ENCODE measurements at places on chromosomes 12 and 14.

- DNase-seq = no peak
Measured at GRCh38 chr12:15858353-15858752, 23.8 kb upstream of the STRAP start.

DNA sequence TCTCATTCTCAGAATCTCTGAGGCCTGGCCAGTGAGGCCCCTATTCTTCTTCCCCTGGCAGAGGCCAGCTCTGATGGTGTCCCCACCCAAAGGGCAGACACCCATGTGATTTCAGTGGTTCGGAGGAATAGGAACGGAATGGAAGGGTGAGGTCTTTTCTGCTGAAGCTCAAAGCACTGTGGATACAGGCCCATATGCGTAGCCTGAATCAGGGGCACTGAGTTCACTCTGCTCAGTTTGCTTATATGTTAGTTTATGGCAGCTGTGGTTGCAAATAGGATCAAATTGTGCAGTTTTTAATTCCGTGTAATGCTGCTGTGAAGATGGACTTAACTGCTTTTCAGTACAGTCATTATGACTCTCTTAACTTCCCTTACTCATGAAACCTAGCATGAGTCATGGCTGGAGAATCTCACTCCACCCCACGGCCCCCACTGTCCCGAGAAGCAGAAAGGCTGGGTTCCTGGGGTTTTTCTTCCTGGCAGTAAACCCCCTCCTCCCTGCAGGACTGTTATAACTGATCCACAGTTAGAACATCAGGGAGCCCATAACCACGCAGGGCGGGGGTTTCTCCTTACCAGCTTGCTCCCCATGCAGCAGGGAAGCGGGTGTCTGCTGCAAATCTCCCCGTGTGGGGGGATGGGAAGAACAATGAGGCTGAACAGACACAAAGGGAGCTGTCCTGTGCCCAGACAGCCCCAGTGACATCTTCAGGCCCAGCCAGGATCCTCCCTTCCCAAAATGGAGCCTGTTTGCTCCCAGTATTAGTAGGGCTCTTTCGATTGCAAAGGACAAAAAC, 122.7 kb downstream of the SLC38A6 start:
- no peak for DNase-seq

DNA sequence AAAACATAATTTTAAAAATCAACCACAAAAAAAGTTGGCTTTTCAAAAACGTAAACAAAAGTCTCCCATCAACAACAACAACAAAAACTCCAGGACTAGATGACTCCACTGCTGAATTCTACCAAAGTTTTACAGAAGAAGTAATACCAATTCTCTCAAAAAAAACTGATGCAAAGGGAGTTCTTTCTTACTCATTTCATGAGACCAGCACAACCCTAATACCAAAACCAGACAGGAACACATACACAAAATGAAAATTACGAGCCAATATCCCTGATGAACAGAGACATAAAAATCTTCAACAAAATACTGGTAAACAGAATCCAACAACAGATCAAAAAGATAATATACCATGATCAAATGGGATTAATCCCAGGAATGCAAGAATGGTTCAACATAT, 147.3 kb downstream of the BTG1 start:
- no peak for DNase-seq

DNA sequence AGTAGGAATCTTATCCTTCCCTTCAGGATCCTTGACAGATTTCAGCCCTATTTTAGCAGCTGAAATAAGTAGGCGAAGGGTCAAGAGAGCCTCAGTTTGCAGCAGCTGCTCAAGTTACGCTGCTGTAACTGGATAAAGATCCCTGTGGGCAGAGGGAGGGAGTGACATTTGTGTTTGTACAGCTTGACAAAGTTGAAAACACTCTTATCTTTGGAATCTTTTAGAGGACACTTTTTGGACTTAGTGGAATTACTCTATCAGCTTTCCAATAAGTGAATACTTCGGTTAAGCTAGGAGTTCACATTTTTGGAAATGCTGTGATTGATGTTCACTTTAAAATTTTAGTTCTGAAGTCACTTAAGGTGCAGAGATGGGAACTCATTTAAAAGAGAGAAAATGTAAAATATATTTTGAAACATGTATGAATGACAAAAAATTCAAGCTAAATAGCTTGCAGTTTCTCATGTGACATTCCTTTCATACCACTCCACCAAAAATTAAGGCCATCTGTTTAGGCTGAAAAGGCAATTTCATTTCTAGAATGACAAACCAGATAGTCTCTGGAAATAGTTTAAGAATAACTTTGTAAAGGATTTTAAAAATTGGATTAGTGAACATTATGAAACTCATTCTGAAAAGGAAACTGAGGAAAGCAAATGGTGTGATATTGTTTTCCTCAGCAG, 55.2 kb downstream of the SLC38A4 start:
- no peak for DNase-seq

- no peak for DNase-seq
Measured at GRCh38 chr12:14782756-14783155, 20.5 kb downstream of the WBP11 start.

DNA sequence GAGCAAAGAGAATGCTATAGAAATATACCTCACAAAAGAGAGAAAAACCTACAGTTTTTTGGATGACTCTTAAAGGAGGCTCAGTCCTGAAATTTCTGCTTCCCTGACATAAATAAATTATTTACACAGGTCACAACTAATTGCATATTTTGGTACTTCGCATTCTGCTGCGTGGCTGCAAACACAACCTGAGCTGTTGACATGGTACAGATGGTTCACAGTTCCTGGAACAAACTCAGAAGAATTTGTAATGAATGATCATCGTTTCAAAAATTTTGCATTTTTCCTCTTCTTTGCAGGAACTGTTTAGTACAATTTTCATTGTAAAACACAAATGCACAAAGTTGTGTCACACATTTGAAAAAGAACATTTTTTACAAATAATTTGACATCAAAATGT, 313.7 kb upstream of the SYT1 start:
- no peak for DNase-seq

DNA sequence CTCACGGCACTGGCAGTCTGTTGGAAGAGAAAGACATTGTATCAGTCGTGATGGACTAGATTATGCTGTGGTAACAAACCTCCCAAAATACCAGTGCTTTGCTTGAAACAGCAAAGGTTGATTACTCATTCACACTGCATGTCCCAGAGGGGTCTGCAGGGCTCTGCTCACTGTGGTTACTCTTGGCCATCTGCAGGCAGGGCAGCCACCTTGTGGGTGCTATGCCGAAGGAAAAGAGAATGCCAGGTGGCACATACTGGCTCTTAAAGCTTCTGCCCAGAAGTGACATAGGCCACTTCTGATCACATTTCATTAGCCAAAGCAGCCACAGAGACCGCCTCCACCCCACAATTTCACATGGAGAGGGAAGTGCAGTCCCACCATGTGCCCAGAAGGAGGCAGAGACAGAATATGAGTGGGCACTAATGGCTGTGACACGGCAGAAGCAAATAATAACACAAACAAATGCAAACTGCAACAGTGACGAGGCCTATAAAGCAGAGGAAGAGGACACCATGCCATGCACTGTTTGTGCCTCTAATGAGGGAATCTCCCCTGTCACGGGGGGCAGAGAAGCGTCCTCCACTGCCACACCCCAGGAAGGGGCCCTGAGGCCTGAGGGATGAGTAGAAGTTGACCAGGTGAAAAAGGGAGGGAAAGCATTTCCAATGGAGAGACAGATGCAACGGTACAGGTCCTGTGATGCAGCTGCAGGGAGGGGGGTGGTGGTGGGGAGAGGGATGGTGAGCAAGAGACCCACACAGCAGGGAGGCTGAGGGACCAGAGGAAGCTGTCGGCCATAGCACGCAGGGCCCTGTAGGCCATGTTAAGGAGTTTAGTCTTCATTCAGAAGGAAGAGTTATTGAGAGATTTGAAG, 51.7 kb upstream of the KICS2 start:
- DNase-seq = no peak

GRCh38 chr12:57887631-57888408, 41.3 kb upstream of the CTDSP2 start:
- DNase-seq = no peak

DNA sequence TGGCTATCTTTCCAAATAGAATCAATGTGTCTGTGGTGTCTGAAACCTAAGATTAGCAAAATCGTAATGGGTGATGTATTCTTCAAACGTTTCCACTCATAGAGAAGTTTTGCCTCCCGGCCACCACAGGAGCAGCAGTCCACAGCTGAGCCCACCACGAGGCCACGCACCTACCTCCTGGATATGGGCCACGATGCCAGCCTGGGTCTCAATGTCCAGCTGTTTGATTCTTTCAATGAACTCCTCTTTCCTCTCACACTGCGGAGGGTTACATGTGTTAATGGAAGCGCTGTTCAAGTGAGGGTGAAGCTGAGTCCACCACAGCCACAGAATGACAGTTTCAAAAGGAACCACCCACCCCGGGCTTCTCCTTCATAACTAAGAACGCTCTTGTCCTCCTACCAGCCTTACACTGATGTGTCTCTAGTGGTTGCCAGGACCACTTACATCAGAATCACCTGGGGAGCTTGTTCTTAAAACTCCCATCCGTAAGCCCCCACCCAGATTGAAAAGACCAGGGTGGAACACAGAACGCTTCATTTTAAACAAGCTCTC, 75.3 kb downstream of the CCDC88C start:
- no peak for DNase-seq

- DNase-seq = no peak
Measured at GRCh38 chr14:67502867-67503266, 14.3 kb upstream of the TMEM229B start.

- DNase-seq = no peak
Measured at GRCh38 chr12:41772478-41772877, 372.2 kb downstream of the GXYLT1 start.

Measured in right kidney (tissue), 9 donors.